ENCODE measurements at places on chromosomes 5 and 9. TPM values are rescaled to one million over a fixed set of nuclear protein-coding genes. Genes with fewer than 3 reads are reported as not detected.

DNA sequence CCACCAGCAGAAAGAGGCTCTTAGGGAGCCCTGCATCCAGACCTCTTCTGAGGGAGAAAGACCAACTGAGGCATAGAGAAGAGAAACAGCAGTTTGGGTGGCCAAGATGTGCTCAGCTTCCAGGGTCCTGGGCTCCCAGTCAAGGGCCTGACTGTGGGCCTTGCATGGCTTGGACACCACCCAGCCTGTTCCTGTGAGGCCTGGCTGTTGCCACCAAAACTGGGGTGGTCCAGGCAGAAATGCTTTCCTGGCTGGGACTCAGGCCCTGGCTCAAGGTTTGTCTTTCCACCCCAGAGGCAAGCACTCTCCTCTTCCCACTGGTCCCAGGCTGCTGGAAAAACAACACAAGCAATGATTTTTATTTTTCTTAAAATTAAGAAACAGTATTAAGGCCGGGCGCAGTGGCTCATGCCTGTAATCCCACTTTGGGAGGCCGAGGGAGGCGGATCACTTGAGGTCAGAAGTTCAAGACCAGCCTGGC is 13.3 kb downstream of the MYOZ3 start:
- no peaks in the 10 kb centered on the region for H3K36me3 ChIP-seq
- DNase-seq, result no peak
- H3K4me3 ChIP-seq, result no peak overlapping the region
- H3K4me1 ChIP-seq, result no peaks in the 10 kb centered on the region

- no peaks in the 10 kb centered on the region for H3K27me3 ChIP-seq
- H3K4me1 ChIP-seq, result no peaks in the 10 kb centered on the region
- no peaks in the 10 kb centered on the region for H3K36me3 ChIP-seq
- H3K4me3 ChIP-seq, result no peak overlapping the region
- DNase-seq, result no peak
- H3K27ac ChIP-seq, result no peak overlapping the region
Observed at GRCh38 chr9:87681271-87682061, 44.5 kb upstream of the CTSL start.

- H3K4me1 ChIP-seq, result no peaks in the 10 kb centered on the region
- H3K27ac ChIP-seq, result no peak overlapping the region
- no peak overlapping the region for H3K4me3 ChIP-seq
- peaks cover 26% of the 10 kb centered on the region for H3K36me3 ChIP-seq
- no peaks in the 10 kb centered on the region for H3K27me3 ChIP-seq
Observed at GRCh38 chr5:16453609-16454008, 12.0 kb downstream of the ZNF622 start.

- H3K36me3 ChIP-seq, result no peaks in the 10 kb centered on the region
- no peak overlapping the region for H3K27ac ChIP-seq
- peaks cover 49% of the 10 kb centered on the region for H3K4me1 ChIP-seq
- H3K27me3 ChIP-seq, result no peaks in the 10 kb centered on the region
Observed at GRCh38 chr9:112046181-112046580, 128.9 kb downstream of the SUSD1 start.

DNA sequence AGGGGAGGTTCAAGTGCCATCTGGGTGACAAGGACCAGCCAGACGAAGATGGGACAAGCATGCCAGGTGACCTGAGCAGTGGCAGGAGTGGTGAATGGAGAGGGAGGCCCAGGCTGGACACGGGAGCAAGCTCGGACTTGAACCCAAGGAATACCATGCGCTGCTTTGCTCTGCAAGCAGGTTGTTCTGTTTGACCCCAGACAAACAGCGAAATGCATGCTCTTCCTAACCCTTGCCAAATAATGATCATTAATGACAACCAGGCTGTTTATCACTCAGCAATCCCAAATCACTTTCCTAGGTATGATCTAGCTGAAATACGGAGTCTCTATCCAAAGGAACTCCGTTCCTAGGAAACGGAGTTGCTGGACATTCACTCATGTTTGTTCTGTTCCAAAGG is 77.4 kb downstream of the PTPDC1 start:
- no peak overlapping the region for H3K27ac ChIP-seq
- DNase-seq, result no peak
- H3K4me1 ChIP-seq, result peaks cover 9% of the 10 kb centered on the region
- H3K36me3 ChIP-seq, result no peaks in the 10 kb centered on the region
- no peaks in the 10 kb centered on the region for H3K27me3 ChIP-seq

The PLAC8L1 gene
- 2.6 TPM for total RNA-seq

The PHYHD1 gene
- 0.32 TPM for total RNA-seq

The PBX3 gene
- total RNA-seq, result 13.5 TPM

- H3K4me1 ChIP-seq, result no peaks in the 10 kb centered on the region
- H3K27ac ChIP-seq, result no peak overlapping the region
- DNase-seq, result no peak
- H3K27me3 ChIP-seq, result no peaks in the 10 kb centered on the region
Observed at GRCh38 chr5:127280491-127281220, 9.9 kb upstream of the MEGF10 start.

The ERCC8 gene
- total RNA-seq, result 15.1 TPM

The LHX3 gene
- not detected for total RNA-seq

GRCh38 chr9:134136118-134136995 is 475 bp downstream of the WDR5 start:
- H3K27ac ChIP-seq, result peak overlapping the region; percentile 90
- H3K27me3 ChIP-seq, result no peaks in the 10 kb centered on the region
- peak overlapping the region; percentile 97 for H3K4me3 ChIP-seq
- H3K36me3 ChIP-seq, result peaks cover 17% of the 10 kb centered on the region
- H3K4me1 ChIP-seq, result peaks cover 10% of the 10 kb centered on the region

The NRARP gene
- total RNA-seq, result 22.2 TPM

- H3K27me3 ChIP-seq, result no peaks in the 10 kb centered on the region
- no peaks in the 10 kb centered on the region for H3K4me1 ChIP-seq
- H3K4me3 ChIP-seq, result no peak overlapping the region
- H3K27ac ChIP-seq, result no peak overlapping the region
- DNase-seq, result no peak
Observed at GRCh38 chr5:77449981-77450380, 42.1 kb downstream of the WDR41 start.

GRCh38 chr9:88628811-88629210 is 93.8 kb downstream of the NXNL2 start:
- H3K4me1 ChIP-seq, result no peaks in the 10 kb centered on the region
- no peak overlapping the region for H3K27ac ChIP-seq
- no peaks in the 10 kb centered on the region for H3K36me3 ChIP-seq
- no peak overlapping the region for H3K4me3 ChIP-seq

The PCDHGB1 gene
- total RNA-seq, result 0.15 TPM

DNA sequence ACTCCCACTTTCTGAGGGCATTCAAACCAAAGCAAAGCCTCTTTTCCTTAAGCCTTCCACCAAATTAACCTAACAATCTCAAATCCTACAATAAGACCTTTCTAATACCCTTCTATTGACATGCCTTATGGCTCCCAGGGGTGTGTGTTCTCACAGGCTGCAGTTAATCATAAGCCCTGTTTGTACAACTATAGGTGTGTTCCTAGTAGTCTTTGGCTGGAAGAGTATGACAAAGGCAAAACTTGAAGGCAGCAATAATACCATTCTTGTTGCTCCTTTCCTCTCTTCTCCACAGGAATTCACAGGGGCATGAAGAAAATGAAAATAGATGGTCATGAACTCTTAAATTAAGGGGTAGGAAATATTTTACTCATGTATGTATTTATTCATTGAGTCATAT is 10.9 kb upstream of the FBXO38 start:
- no peak overlapping the region for H3K4me3 ChIP-seq
- no peaks in the 10 kb centered on the region for H3K27me3 ChIP-seq
- no peak for DNase-seq

DNA sequence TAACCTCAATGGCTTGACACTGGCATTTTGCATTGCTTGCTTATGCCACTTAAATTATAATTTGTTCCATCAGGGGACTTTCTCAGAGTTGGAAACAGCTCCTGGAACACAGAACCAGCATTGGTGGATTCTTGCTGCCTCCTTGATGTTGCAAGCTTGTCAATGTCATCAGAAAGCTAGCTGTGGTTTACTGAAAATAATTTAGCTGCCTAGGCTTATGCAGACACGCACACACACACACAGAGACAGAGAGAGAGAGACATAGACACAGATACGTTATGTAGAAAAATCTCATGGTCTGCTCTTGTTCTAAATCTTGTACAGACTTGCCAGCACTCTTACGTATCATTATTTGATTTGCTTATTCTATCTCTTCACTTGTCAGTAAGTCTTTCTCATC is 78.0 kb downstream of the HMHB1 start:
- H3K4me3 ChIP-seq, result no peak overlapping the region
- H3K27me3 ChIP-seq, result no peaks in the 10 kb centered on the region
- no peaks in the 10 kb centered on the region for H3K36me3 ChIP-seq
- no peaks in the 10 kb centered on the region for H3K4me1 ChIP-seq
- H3K27ac ChIP-seq, result no peak overlapping the region

GRCh38 chr5:159106193-159106568 is 6.5 kb upstream of the EBF1 start:
- H3K36me3 ChIP-seq, result no peaks in the 10 kb centered on the region
- no peaks in the 10 kb centered on the region for H3K4me1 ChIP-seq
- no peak overlapping the region for H3K27ac ChIP-seq
- no peak overlapping the region for H3K4me3 ChIP-seq

The SLC6A19 gene
- total RNA-seq, result not detected

- H3K36me3 ChIP-seq, result peaks cover 31% of the 10 kb centered on the region
Observed at GRCh38 chr9:136411378-136411777, 920 bp downstream of the PMPCA start.

The GABRA6 gene
- not detected for total RNA-seq

GRCh38 chr5:78627175-78627574 is 21.4 kb downstream of the LHFPL2 start:
- no peaks in the 10 kb centered on the region for H3K27me3 ChIP-seq
- peaks cover 4% of the 10 kb centered on the region for H3K36me3 ChIP-seq
- no peaks in the 10 kb centered on the region for H3K4me1 ChIP-seq
- no peak for DNase-seq

GRCh38 chr9:7324152-7324598 is 475.4 kb downstream of the DMAC1 start:
- no peak for DNase-seq
- H3K36me3 ChIP-seq, result no peaks in the 10 kb centered on the region
- no peaks in the 10 kb centered on the region for H3K4me1 ChIP-seq
- no peaks in the 10 kb centered on the region for H3K27me3 ChIP-seq

The TMOD1 gene
- 4.4 TPM for total RNA-seq

DNA sequence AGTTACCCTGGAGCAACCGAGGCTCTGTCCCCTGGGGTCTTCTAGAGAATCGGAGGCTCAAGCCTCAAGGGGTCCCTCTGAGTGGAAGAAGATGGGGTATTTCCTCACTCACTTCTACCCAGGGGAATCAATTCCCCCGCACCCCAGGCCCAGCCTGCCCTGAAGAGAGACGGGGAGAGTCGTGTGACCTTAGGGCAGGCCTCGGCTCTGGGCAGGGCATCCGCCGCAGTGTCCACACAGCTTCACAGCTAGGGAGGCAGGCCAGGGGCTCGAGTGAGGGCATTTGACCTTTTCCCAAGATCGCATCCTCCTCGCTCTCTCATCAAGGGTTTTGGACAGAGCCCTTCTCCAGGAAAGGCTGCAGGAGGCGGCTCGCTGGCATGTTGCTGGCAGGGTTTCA is 57.9 kb upstream of the CNOT6 start:
- no peak overlapping the region for H3K4me3 ChIP-seq
- H3K4me1 ChIP-seq, result no peaks in the 10 kb centered on the region
- no peaks in the 10 kb centered on the region for H3K27me3 ChIP-seq
- H3K27ac ChIP-seq, result no peak overlapping the region
- no peak for DNase-seq
- no peaks in the 10 kb centered on the region for H3K36me3 ChIP-seq

DNA sequence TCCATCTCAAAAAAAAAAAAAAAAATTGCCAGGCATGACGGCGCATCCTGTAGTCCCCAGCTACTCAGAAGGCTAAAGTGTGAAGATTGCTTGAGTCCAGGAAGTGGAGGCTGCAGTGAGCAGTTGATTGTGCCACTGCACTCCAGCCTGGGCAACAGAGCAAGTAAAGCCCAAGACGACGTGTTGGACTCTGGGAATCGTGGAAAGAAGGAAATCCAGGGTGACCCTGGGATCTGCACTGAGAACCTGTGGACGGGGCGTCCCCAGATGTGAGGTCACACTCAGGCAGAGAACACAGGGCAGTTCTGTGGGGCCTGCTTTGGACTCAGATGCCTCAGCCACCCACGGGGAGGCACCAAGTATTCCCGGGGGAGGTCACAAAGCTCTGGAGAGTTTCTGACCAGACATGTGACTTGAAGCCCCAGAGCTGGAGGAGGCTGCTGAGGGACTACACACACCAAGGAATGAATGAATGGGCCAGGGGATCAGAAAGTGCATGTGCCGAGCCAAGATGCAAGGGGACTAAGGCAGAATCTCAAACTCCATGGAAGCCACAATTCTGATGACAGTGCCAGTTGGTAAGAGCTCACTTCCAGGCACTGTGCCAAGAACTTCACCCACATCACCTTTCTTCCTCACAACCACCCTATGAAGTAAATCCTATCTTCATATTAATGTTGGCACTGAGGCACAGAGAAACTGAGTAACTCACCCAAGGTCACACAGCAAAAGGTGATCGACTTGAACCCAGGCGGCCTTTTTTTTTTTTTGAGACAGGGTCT is 12.9 kb downstream of the DYNC2I2 start:
- no peak overlapping the region for H3K27ac ChIP-seq
- H3K36me3 ChIP-seq, result peaks cover 9% of the 10 kb centered on the region
- no peak overlapping the region for H3K4me3 ChIP-seq
- no peak for DNase-seq

The FBLL1 gene
- total RNA-seq, result 0.15 TPM

The LCN1 gene
- total RNA-seq, result not detected

- H3K4me3 ChIP-seq, result no peak overlapping the region
- H3K4me1 ChIP-seq, result no peaks in the 10 kb centered on the region
- H3K27me3 ChIP-seq, result no peaks in the 10 kb centered on the region
- H3K27ac ChIP-seq, result no peak overlapping the region
- no peak for DNase-seq
Observed at GRCh38 chr5:125549322-125549911, 803.0 kb upstream of the ZNF608 start.

The BAAT gene
- total RNA-seq, result 0.25 TPM

- H3K27ac ChIP-seq, result no peak overlapping the region
- DNase-seq, result no peak
- no peaks in the 10 kb centered on the region for H3K36me3 ChIP-seq
- H3K4me1 ChIP-seq, result no peaks in the 10 kb centered on the region
- no peak overlapping the region for H3K4me3 ChIP-seq
- no peaks in the 10 kb centered on the region for H3K27me3 ChIP-seq
Observed at GRCh38 chr9:100938507-100938906, 90.0 kb upstream of the PLPPR1 start.

GRCh38 chr9:77751341-77752091 is 103.4 kb upstream of the GNA14 start:
- no peaks in the 10 kb centered on the region for H3K4me1 ChIP-seq
- no peaks in the 10 kb centered on the region for H3K36me3 ChIP-seq
- H3K4me3 ChIP-seq, result no peak overlapping the region
- H3K27me3 ChIP-seq, result no peaks in the 10 kb centered on the region
- H3K27ac ChIP-seq, result no peak overlapping the region
- peak; percentile 12 for DNase-seq

DNA sequence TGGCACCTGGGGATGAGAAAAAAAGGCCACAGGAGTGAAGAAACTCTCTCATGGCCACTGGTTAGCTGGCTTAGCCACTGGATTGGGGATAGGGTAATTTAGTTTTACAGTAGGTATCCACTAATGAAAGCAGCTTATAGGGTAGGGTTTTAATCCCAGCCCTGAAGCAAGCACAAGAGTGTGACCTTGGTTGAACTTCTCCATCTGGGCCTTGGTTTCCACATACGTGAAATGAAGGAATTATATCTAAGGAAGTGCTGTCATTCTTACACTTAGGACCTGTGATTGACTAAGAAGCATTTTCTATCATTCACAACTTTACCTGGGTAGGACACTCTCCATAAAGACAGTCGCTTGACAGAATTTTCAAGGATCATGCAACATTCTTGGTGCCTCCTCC is 49.6 kb downstream of the FAT2 start:
- no peak for DNase-seq
- no peaks in the 10 kb centered on the region for H3K27me3 ChIP-seq
- H3K4me3 ChIP-seq, result no peak overlapping the region
- H3K36me3 ChIP-seq, result no peaks in the 10 kb centered on the region

The TICAM2 gene
- total RNA-seq, result 2.9 TPM
